ENCODE measurements at places on chromosomes 2 and 18.

GRCh38 chr2:222859786-222860612 is 837 bp upstream of the ACSL3 start:
- peak; percentile 58 for DNase-seq

DNA sequence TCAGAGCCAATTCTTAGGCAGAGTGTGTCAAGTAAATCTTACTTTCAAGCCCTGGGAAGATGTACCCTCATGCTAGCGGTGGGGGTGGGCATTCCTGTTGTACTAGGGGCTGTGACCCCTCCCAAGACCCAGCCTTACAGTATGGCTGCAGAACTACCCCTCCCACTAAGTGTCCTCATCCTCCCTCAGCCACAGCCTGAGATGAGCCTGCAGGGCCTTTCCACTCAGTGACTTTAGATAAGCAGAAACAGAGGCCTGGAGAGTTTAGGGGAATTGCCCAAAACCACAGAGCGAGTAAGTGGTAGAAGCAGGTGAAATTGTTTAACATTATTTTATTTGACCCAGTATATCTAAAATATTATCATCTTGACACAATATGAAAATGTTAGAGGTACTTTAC is 36.6 kb downstream of the TTC32 start:
- DNase-seq, result no peak

GRCh38 chr2:23699580-23699925 is 227.4 kb downstream of the ATAD2B start:
- DNase-seq, result no peak

DNA sequence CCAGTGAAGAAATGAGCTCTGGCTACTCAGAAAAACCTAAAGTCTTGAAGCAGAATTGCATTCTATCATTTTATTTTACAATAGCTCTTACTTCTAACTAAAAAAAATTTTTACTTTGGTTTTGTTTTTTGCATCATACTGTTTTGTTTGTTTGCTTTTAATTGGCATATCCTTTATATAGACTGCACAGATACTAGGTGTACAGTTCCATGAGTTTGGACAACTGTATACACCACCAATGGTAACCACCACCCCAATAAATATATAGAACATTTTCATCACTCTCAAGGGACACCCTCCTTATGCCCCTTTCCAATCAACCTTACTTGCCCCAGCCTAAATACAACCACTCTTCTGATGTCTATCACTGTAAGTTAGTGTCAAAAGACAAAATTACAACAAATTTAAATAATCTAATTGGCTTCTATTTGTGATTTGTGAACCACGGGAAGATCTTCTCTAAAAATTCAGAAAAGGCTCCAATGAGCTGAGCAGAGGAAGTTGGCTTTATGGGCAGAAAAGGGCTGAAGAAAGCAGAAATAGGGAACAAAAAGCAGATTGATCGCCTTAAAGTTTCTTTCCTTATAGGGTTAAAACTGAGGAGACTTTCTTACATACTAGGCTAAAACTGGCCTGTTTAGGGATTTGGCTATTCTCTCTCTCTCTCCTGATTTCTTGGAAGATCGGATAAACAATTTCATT is 22.2 kb upstream of the SOS1 start:
- no peak for DNase-seq

- DNase-seq, result no peak
Observed at GRCh38 chr2:126699716-126700581, 44.0 kb downstream of the GYPC start.

- no peak for DNase-seq
Observed at GRCh38 chr18:3706279-3707097, 256.5 kb downstream of the TGIF1 start.

All from ecto neural progenitor cell (in vitro differentiated cells).